Fibroblast of lung (primary cell): ENCODE measurements at places on chromosomes 7 and 10.

GRCh38 chr10:33871061-33871956, 536.8 kb upstream of the NRP1 start:
- DNase-seq: no peak

DNA sequence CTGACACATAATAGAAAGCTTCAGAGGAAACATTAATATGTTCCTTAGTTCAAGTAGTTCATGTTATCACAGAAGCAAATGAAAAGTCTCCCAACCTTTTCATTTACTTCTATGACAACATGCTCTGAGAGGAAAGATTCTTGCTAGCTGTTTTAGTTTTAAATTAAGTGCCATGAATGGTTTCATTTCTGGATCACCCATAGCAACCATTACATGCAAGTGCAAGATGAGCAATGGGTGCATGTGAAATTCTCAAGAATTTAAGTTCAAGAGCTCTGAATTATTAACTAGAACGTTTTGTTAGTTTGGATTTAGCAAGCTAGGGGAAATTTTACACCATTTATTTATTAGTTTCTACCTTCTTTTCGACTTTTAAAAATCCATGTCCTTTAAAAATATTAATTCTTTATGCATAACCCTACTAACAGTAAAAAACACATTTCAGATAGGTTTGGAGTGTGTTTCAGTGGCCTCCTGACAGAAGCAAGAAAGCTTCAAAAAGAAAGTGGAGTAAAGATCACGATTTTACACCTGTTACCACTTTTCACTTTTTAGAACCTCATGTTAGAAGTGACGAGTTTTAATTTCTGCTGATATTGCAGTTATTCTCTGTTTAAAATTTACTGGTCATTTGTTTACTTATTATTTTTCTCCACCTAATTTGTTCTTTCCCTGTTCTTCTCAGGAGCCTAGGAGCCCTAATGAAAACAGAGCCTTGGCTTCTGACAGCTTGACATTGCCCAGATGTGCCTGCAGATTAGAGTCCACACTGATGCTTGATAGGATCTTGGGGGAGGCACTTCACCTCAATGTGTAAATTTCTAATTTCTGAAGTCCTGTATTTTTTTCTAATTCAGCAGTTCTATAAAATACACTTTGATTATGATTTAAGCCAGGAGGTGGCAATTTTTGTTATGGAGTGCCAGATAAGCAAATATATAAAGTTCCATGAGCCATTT, 995.3 kb upstream of the PHF14 start:
- DNase-seq: no peak

DNA sequence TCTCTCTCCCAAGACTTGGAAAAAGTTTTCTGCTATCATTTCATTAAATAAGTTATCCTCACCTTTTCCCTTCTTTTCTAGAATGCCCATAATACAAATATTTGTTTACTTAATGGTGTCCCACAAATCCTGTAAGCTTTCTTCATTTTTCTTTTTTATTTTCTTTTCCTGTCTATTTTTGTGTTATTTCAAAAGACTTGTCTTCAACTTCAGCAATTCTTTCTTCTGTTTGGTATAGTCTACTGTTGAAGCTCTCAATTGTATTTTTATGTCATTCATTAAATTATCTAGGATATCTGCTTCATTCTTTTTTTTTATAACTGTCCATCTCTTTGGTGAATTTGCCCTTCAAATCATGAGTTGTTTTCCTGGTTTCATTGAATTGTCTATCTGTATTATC, 25.1 kb upstream of the PLA2G12B start:
- DNase-seq: no peak

DNA sequence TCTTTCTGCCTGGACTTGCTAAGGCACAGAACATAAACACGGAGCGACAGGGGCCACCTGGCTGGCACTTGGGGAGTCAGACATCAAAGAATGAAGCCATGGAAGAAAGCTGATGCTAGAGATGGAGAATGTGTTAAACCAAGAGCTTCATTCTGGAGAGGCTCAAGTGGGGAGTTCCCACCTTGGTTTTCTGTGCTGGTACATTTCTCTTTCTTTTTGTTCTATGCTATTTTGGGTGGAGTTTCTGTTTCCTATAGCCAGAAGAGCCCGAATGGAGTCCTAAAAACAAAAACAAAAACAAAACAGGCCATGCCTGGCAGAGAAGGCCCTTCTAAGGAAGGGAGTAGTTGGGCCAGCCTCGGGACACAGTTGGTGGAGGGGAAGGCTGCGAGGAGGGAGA, 148.4 kb upstream of the PRR15 start:
- no peak for DNase-seq

- DNase-seq: no peak
Measured at GRCh38 chr7:102284399-102284798, 2.3 kb upstream of the SH2B2 start.

- no peak for DNase-seq
Measured at GRCh38 chr10:117540640-117541404, 1.7 kb upstream of the EMX2 start.

DNA sequence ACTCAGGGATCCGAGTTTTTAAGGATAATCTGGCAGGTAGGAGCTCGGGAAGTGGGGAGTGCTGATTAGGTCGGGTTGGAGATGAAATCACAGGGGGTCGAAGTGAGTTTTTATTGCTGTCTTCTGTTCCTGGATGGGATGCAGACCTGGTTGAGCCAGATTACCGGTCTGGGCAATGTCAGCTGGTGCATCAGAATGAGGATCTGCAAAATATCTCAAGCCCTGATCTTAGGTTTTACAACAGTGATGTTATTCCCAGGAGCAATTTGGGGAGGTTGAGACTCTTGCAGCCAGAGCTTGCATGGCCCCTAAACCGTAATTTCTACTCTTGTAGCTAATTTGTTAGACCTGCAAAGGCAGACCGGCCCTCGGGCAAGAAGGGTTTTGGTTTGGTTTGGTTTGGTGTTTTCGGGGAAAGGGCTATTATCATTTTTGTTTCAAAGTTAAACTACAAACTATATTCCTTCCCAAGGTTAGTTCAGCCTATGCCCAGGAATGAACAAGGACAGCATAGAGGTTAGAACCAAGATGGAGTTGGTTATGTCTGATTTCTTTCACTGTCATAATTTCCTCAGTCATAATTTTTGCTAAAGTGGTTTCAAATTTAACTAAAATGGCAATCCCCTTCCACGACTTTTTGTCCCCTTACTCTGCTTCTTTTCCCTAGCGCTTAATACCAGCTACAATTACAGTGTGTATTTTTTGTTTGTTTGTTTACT, 20.6 kb upstream of the PIK3CG start:
- DNase-seq: no peak

- DNase-seq: no peak
Measured at GRCh38 chr7:498678-499641, 20.7 kb downstream of the PDGFA start.

DNA sequence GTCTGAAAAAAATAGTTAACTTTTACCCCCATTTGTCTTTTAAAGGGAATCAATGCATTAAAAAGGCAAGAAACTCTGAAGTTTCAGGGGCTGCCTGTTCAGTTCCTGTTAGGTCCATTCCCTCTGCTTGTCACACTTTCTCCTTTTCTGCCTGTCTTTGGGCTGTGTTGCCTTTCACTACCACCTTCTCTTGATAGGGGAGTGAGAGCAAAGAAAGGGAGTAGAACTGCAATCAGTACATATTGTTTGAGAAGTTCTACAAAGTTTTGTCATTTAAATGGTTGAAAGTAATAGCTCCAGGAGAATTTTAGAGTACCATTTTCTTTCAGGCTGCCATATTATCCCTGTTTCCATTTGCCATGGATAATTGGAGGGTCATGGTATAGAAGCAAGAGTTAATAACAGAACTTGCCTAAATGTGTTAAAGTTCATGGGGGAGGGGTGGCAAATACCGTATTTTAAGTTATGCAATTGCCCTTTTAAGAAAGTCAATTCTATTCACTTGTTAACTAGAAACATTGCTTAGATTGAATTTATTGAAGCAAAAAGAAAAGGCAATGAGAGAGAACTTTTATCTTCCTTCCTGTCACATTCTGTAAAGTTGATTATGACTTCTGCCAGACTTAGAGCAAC, 38.6 kb downstream of the MPLKIP start:
- no peak for DNase-seq

DNA sequence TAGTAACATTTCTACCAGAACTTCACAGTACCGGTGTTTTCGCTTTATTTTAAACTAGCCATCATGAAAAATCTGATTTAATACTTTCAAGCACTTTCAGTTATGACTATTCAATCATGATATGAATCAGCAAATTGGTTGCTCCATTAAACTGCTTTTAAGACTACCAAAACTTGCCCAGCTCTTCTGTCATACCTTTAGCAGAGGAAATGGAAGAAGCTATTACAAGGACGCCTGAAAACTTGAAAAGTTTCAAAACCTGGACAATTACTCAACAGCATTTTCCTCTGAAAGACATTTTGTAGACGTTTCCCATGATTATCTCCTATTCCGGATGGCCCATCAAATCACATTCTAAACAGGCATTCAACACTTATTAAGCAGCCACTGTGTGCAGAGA, 2.0 kb downstream of the JAZF1 start:
- no peak for DNase-seq

GRCh38 chr10:113061054-113061430, 111.0 kb downstream of the TCF7L2 start:
- no peak for DNase-seq

GRCh38 chr7:158407581-158408317, 179.9 kb downstream of the PTPRN2 start:
- peak; percentile 24 for DNase-seq

GRCh38 chr10:93060887-93061593, 442 bp downstream of the CYP26C1 start:
- DNase-seq: no peak

GRCh38 chr7:133789974-133790373, 337.2 kb upstream of the LRGUK start:
- DNase-seq: peak; percentile 75

GRCh38 chr7:99309111-99309510, 16.6 kb upstream of the ARPC1A start:
- DNase-seq: no peak

- no peak for DNase-seq
Measured at GRCh38 chr10:125266966-125267365, 106.6 kb upstream of the CTBP2 start.

- DNase-seq: no peak
Measured at GRCh38 chr10:132487241-132488135, 50.1 kb upstream of the INPP5A start.

GRCh38 chr10:107898392-107898791, 733.9 kb upstream of the SORCS1 start:
- no peak for DNase-seq

- DNase-seq: no peak
Measured at GRCh38 chr7:101597941-101598340, 31.2 kb downstream of the MYL10 start.

- no peak for DNase-seq
Measured at GRCh38 chr7:127873715-127874636, 157.3 kb downstream of the LRRC4 start.

- DNase-seq: no peak
Measured at GRCh38 chr7:20454202-20454601, 123.5 kb downstream of the ITGB8 start.

GRCh38 chr10:59227136-59227673, 50.8 kb downstream of the PHYHIPL start:
- DNase-seq: no peak

DNA sequence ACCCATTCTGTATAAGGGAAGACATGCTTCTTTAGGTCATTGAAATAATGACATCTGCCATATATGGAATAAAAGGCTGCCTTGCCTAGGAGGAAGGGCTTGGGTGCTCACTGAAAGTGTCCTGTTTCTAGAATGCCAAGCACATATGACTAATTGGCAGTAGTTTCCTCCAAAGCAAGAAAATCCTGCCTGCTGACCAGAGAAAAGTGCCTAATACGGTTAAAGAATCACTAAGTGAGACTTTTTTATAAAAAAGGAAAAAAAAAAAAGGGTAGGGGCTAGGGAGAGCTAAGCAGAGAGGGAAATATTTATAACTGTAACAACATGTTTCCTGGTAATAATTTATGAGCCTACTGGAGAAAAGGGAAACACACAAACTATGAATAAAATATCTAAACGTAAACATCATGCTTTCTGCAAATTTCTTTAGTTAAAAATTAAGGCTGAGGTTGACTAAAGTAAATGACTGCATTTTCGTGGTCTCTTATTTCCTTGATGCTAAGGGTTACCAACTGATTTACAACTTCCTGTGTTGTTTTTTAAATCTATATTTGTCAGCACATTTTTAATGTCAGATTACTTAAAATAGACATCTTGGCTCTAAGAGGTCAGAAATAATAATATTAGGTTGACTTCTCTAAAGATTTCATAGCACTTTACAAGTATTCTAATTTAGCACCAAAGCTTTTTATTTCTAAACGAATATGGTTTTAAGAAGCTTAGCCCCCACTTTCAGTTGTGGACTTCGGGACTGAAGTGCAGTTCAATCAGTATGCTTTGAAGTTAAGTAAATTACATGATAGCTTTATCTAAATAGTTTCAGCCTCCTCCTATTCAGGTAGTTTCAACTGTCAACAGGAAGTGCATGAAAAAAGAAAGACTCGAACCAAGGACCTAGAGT, 89.6 kb downstream of the CABCOCO1 start:
- peak; percentile 76 for DNase-seq

GRCh38 chr10:4894335-4894734, 68.3 kb downstream of the AKR1E2 start:
- DNase-seq: no peak

- DNase-seq: no peak
Measured at GRCh38 chr10:104732222-104732621, 91.1 kb downstream of the SORCS3 start.

DNA sequence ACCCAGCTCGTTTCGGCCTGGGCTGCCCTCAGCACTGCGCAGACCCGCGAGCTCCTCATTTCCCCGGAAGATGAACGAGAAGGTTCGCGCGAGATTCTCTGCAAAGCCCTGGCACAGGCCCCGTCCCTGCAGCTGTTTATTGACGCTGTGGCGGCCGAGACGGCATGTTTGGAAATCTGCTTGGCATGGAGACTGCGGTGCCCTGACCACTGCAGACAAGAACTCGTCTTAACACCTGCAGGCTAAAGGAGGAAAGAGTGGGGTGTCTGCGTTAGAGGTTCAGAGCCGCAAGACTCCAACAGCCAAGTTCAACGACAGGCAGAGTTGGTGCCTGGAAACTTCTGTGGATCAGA, 125.6 kb downstream of the DNAJB6 start:
- DNase-seq: no peak

DNA sequence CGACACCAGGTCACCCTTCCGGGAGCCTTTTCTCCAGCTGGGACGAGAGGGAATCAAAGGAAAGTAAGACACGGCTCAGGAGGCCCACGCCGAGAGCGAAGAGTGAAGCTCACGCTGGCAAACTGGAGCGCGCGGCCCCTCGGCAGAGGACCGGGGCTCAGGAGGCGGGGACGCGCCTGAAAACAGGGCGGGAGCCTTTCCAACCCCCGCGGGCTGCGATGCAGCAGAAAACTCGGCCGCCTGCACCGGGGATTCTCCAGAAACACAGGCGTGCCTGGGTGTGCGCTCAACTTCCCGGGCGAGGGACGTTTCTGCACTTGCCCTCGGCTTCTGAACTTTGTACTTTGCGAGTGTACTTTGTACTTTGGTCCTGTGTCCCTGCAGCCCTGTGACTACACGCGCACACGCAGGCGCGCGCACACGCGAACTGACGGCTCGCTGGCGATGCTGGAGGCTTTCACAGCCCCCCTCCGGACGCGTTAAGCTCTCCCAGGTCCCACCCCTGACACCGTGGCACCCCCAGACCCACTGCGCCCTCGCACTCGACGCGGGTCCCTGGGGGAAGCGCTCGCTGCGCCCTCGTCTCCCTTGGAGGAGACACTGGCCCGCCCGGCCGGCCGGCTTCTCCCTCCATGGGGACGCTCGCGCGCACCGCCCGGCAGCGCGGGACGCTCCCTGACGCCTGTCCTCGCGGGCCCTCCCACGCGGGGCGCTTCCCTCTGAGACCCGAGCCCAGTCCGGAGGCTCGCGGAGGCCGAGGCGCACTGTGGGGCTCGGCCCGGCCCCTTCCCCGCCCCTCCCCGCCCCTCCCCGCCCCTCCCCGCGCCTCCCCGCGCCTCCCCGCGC, 588 bp upstream of the PAOX start:
- peak; percentile 31 for DNase-seq
